ENCODE measurements at places on chromosomes 13 and 19.

- no peak for DNase-seq
- no peaks in the 10 kb centered on the region for H3K36me3 ChIP-seq
- H3K27ac ChIP-seq = no peak overlapping the region
- no peak overlapping the region for H3K4me3 ChIP-seq
- H3K4me1 ChIP-seq = no peaks in the 10 kb centered on the region
Measured at GRCh38 chr13:78689011-78689410, 30.1 kb upstream of the OBI1 start.

GRCh38 chr13:40329781-40330485 lies 336.5 kb downstream of the FOXO1 start:
- H3K27me3 ChIP-seq = no peaks in the 10 kb centered on the region
- H3K4me3 ChIP-seq = no peak overlapping the region
- H3K4me1 ChIP-seq = no peaks in the 10 kb centered on the region

DNA sequence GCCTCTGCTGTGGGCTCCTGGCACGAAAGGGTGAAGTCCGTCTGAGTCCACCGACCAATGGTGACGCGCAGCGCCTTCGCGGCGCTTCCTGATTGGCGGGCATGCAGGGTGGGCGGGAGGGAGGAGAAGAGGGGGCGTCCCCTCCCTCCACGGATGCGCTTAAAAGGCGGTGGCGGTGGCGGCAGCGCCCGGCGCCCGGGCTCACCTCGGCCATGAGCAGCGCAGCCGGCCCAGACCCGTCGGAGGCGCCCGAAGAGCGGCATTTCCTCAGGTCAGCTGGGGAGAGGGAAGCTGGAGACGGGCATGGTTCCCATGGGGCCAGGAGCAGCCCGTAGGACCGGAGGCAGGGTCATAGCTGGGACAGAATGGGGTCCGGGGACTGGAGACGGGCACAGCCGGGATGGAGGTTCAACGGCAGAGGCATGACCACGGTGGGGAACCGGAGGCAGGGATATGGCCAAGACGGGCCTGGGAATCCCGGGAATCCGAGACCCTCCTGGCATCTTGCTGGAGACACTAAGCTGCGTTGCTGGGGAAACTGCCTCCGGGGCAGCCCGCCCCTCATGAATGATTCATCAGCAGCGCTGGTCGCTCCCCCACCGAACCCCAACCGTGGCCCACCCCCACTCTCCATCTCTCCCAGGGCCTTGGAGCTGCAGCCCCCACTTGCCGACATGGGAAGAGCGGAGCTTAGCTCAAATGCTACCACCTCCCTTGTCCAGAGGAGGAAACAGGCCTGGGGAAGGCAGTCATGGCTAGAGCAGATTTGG lies at the start of gene YJEFN3:
Gene YJEFN3, plus strand, starts transcription at position 191 of the 770 bp plus-strand sequence. Its CDS starts 22 bp downstream, at position 213.
- peaks cover 10% of the 10 kb centered on the region for H3K4me1 ChIP-seq
- no peak within 1 kb of the TSS for H3K27ac ChIP-seq
- no peak for DNase-seq
- peaks cover 56% of the 10 kb centered on the region for H3K36me3 ChIP-seq
- no peak within 1 kb of the TSS for H3K4me3 ChIP-seq
- H3K27me3 ChIP-seq = no peaks in the 10 kb centered on the region

- no peak for DNase-seq
- H3K27me3 ChIP-seq = peaks cover 33% of the 10 kb centered on the region
- no peaks in the 10 kb centered on the region for H3K36me3 ChIP-seq
- no peak overlapping the region for H3K27ac ChIP-seq
- no peaks in the 10 kb centered on the region for H3K4me1 ChIP-seq
Measured at GRCh38 chr13:110246530-110246929, 60.4 kb downstream of the COL4A1 start.

DNA sequence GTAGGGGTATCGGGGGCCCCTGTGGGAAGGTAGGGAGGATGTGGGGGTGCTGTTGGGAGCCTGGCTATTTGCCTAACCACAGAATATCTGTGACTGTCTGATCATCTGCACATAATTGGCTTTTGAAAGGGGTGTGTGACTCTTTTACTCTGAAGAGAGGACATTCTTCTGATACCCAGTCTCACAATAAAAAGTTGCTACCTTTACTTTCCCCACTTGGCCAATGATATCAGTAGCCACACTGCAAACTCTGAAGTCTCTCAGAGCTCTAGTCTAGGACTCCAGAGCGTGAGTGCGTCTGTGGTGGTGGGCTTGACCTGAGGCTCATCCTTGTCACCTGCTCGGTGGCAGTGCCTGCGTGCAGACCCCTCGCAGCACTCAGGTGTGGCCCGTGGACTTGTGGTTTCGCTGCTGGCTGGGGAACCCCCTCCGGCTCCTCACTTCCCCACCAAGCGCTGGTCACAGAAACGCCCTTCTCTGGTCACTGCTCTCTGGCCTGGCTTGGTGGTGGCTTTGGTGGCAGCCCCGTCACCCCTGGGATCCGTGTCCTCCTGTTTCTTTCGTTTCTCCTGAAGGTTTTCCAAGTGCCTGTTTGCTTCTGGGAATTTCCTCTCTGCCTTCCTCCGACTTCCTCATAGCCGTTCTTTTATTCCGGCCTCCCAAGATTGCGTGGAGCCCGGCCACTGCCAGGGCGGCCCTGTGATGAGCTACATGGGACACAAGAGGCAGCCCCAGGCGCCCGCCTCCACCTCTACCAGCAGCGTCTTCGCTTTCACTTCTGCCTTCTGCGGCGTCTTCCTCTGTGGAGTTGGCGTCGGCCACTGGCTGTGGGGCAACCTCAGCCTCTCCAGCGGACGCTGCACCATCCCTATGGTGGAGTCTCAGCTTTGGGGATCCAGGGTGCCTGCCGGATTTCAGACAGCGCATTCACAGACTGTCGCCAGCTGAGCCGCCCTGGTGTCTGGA lies 78.0 kb downstream of the ATP11A start:
- no peaks in the 10 kb centered on the region for H3K27me3 ChIP-seq
- no peak overlapping the region for H3K4me3 ChIP-seq
- H3K27ac ChIP-seq = no peak overlapping the region
- no peaks in the 10 kb centered on the region for H3K4me1 ChIP-seq
- no peak for DNase-seq
- H3K36me3 ChIP-seq = no peaks in the 10 kb centered on the region

DNA sequence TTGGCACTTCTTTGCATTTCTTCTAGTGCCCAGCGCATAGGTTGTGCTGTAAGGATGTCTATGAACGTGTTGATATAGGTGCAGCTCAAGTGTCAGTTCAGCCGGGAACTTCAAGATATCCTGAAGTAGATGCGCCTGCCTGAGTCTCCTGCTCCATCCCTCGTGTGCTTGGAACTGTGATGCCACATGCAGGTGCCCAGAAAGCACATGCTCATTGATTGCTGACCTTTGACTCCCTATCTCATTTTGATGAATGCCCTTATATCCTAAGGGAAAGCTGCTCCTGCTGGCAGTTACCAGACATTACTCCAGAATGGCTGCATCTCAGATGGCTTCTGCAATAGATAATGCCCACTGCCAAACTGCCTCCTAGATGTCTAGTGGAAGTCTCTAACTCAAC lies 40.9 kb downstream of the CBY2 start:
- DNase-seq = no peak
- H3K27me3 ChIP-seq = no peaks in the 10 kb centered on the region
- H3K27ac ChIP-seq = no peak overlapping the region
- H3K4me1 ChIP-seq = no peaks in the 10 kb centered on the region

DNA sequence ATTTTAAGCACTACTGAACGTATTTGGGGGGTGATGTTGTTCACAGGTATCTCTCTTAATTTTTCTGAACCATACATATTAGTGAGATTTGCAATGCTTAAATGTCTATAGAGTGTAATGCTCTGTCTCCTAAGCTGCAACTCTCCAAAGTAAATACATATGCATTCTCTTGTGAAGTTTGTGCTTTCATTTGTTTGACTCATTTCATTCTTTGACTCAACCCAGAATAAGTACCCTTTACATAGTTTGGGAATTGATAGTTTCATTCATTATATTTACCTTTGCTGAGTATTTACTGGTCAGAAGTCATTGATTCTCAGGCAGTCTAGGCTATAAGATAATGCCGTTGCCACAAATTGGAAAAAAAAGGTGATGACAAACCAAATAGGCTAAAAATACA lies 406.9 kb downstream of the FGF9 start:
- H3K27me3 ChIP-seq = peaks cover 3% of the 10 kb centered on the region
- no peaks in the 10 kb centered on the region for H3K4me1 ChIP-seq
- H3K36me3 ChIP-seq = no peaks in the 10 kb centered on the region
- H3K27ac ChIP-seq = no peak overlapping the region
- H3K4me3 ChIP-seq = no peak overlapping the region

- no peaks in the 10 kb centered on the region for H3K27me3 ChIP-seq
- H3K36me3 ChIP-seq = no peaks in the 10 kb centered on the region
Measured at GRCh38 chr13:90270226-90270625, 1077.3 kb upstream of the MIR17HG start.

DNA sequence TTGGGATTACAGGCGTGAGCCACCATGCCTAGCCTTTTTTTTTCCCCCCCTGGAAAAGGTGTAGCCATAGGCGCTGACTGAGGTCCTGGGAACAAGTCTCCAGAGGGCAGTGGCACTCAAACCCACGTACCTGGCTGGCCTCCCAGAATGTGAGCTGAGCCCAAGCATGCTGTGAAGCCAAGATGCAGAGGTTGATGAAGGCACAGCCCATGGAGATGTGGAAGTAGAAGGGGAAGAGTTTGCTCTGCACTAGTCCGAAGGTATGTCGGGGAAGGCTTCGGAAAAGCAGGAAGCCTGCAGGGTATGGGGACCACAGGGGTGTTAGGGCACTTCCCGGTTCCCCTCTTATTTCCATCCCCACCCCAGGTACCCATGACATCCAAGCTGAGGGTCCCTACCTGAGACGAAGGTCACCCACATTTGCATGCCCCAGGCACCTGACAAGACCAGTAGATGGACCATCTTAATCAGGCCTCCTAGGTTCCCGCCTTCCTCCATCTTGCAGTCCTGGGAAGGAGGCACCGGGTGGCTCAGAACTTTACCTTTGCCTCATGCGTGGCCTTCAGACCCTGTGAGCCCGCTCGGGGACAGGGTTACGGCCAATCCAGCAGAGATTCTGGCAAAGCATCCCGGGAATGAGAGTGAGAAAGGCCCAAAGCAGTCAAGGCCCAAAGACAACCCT lies 805 bp downstream of the TMEM205 start:
- H3K4me3 ChIP-seq = peak overlapping the region; percentile 47
- DNase-seq = no peak
- H3K27ac ChIP-seq = peak overlapping the region; percentile 71

GRCh38 chr19:15748239-15748638 lies 10.5 kb downstream of the OR10H3 start:
- no peaks in the 10 kb centered on the region for H3K36me3 ChIP-seq
- H3K27me3 ChIP-seq = no peaks in the 10 kb centered on the region
- no peak overlapping the region for H3K4me3 ChIP-seq

DNA sequence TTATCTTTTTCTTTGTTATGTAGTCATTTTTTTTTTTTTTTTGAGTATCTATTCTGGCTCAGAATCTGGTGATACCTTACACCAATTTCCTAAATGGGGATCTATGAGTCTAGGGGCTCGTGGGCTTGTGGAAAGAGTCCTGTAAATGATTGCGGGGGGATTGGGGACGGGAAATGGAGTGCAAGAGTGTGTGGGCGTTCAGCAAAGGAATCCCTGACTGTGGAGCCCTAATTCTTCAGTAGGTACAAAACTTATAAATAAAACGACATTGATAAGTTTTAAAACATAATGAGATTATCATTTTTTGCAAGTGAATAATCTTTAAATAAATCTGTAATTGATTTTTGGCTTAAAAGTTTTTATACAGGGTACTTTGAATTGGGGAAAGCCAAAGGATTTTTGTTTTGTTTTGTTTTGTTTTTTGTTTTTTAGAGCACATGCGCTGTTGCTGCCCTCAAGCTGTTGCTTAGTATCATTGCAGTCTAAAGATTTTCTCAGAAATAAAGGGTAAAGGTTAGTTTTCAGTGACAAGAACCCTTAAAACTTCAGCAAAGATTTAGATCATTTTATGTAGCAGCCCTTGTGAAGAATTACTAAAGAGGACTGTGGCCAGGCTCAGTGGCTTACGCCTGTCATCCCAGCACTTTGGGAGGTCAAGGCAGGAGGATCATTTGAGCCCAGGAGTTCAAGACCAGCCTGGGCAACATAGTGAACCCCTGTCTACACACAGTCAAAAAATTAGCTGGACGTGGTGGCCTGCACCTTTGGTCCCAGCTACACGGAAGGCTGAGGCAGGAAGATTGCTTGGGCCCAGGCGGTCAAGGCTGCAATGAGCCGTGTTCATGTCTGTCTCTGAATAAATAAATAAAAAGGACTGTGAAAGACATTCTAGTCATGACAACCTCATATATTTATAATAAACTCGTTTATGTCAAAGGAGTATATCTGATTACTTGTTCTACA lies 1.7 kb downstream of the ERCC5 start:
- H3K4me3 ChIP-seq = peak overlapping the region; percentile 91
- H3K27ac ChIP-seq = peak overlapping the region; percentile 96
- peaks cover 10% of the 10 kb centered on the region for H3K36me3 ChIP-seq
- peak; percentile 19 for DNase-seq
- H3K4me1 ChIP-seq = peaks cover 35% of the 10 kb centered on the region

DNA sequence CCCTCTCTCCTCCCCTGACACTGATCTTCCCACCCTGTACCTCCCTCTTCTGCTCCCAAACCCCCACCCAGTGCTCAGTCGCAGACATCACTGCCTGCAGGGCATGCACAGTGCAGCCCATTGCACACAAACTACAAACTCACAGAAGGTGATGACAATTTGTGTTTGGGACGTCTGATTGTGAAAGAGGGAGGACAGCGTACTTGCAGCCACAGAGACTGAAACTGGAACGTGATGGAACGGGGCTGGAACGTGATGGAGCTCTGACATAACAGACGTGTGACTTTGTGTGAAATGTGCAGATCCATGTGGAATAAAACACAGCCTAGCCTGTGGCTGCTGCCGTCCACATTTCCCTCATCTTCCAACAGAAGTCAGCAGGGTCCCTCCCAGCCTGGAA lies 57.3 kb upstream of the CEACAM8 start:
- H3K27me3 ChIP-seq = no peaks in the 10 kb centered on the region
- no peaks in the 10 kb centered on the region for H3K36me3 ChIP-seq
- no peaks in the 10 kb centered on the region for H3K4me1 ChIP-seq
- no peak for DNase-seq

GRCh38 chr19:10299545-10300458 lies 9.8 kb downstream of the ZGLP1 start:
- H3K36me3 ChIP-seq = no peaks in the 10 kb centered on the region
- H3K4me3 ChIP-seq = no peak overlapping the region
- no peaks in the 10 kb centered on the region for H3K4me1 ChIP-seq
- no peak overlapping the region for H3K27ac ChIP-seq
- no peak for DNase-seq

DNA sequence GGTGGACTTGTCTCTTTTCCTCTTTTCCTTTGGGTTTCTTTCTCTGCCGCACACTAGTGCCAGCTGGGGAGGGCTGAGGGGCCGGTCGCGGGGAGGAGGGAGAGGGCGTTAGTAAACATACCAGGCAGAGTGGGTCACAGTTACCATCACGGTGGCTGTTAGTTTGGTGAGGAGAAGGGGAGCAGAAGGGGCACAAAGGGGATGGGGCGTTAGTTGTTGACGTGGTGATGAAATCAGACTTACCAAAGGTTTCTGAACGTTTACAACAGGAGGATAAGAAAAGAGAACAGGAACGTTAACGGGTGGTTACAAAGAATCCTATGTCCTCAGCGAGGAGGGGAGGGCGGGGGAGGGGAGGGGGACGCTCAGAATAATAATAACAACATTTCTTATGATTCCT lies 77.9 kb downstream of the PTPRS start:
- DNase-seq = no peak
- no peaks in the 10 kb centered on the region for H3K36me3 ChIP-seq
- H3K4me3 ChIP-seq = no peak overlapping the region
- peaks cover 5% of the 10 kb centered on the region for H3K27me3 ChIP-seq

All from DND-41 (cell line).